ENCODE measurements at places on chromosomes 6 and 20. TPM values are rescaled to one million over a fixed set of nuclear protein-coding genes. Genes with fewer than 3 reads are reported as not detected.

GRCh38 chr20:49161428-49162152 lies 26.5 kb downstream of the STAU1 start:
- DNase-seq = peak; percentile 69

GMEB2 gene
- 13.7 TPM for total RNA-seq

GRCh38 chr20:58372806-58373205 lies 16.2 kb upstream of the VAPB start:
- peak; percentile 22 for DNase-seq

- no peak for DNase-seq
Observed at GRCh38 chr20:62301111-62301668, 1.6 kb upstream of the ADRM1 start.

FNDC1 gene
- total RNA-seq = not detected

PLCB4 gene
- total RNA-seq = 16.9 TPM

DNA sequence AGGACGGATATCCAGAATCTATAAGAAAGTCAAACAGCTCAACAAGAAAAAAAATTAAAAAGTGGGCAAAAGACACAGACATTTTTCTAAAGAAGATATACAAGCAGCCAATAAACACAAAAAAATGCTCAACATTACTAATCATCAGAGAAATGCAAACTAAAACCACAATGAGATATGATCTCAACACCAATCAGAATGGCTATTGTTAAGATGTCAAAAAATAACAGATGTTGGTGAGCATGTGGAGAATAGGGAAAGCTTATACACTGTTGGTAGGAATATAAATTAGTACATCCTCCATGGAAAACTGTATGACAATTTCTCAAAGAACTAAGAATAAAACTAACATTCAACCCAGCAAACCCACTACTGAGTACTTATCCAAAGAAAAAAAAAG lies 23.3 kb upstream of the OSTM1 start:
- peak; percentile 2 for DNase-seq

RPL7L1 gene
- total RNA-seq = 99.5 TPM

PNPLA1 gene
- 0.29 TPM for total RNA-seq

Data from PC-3 (cell line).